ENCODE measurements at places on chromosomes 11 and 22.

GRCh38 chr11:111352935-111353710 lies 26.0 kb downstream of the POU2AF1 start:
- no peak for DNase-seq

- no peak for DNase-seq
Observed at GRCh38 chr11:44979543-44980399, 29.1 kb upstream of the TP53I11 start.

GRCh38 chr11:118921121-118921928 lies 4.4 kb downstream of the BCL9L start:
- peak; percentile 90 for DNase-seq

DNA sequence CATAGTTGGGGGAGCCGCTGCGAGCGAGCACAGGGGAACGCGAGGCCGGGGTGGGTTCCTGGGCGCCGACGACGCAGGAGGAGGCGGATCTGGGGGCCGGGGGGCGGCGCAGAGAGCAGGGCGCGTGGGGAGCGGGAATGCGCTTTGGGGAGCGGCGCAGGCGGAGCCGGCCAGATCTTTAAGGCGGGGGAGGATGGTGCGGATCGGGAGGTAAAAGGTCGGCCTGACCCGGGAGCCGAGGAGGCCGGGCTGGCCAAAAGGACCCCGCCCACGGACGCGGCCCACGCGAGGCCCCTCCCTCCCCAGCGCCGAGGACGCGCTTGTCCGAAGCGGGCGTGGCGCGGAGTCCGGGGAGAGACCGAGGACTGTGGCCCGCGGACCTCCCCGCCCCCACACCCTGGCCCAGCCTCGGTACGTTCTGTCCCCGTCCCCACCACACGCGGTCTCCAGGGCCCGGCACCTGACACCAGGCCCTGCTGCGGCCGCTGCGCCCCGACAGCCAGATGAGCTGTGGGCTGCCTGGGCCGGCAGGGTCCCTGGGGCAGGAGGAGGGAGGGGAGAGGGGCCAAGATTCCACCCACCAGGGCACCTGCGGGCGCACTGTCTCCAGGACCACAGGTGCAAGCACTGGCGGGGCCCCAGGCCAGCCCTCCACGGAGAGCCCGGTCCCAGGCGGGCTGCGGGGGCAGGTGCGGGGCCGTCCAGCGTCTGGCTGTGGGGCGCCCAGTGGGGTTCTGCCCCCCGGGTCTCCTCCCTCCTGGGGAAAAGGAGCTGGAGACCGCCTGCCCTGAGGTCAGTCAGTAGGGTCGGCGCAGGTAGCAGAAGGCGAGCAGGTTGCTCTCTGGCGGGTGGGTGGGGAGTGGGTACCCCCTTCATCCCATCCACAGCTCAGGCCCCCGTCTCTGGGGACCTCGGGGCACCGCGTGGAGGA lies 10.9 kb downstream of the PIM3 start:
- peak; percentile 51 for DNase-seq

- DNase-seq, result no peak
Observed at GRCh38 chr11:129608711-129609110, 206.9 kb upstream of the TMEM45B start.

- DNase-seq, result no peak
Observed at GRCh38 chr22:40621309-40622151, 15.0 kb downstream of the MRTFA start.

- peak; percentile 29 for DNase-seq
Observed at GRCh38 chr22:42889304-42889703, 32.2 kb upstream of the ARFGAP3 start.

DNA sequence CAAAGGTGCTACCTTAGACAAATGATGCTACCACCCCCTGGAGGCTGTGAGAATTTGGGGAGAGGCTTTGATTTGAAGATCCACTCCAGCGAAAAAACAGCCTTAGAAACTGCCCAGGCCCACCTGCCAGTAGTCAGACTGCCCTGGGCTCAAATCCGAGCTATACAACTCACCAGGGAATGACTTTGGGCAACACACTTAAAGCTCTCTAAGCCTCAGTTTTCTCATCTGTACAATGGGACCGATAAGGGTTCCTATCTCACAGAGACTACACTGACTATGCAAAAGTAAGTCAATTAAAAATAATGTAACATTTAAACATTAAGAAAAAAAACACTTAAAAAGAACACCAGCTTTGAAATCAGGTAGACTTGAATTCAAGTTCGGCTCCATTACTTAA lies 19.9 kb downstream of the VWCE start:
- no peak for DNase-seq

DNA sequence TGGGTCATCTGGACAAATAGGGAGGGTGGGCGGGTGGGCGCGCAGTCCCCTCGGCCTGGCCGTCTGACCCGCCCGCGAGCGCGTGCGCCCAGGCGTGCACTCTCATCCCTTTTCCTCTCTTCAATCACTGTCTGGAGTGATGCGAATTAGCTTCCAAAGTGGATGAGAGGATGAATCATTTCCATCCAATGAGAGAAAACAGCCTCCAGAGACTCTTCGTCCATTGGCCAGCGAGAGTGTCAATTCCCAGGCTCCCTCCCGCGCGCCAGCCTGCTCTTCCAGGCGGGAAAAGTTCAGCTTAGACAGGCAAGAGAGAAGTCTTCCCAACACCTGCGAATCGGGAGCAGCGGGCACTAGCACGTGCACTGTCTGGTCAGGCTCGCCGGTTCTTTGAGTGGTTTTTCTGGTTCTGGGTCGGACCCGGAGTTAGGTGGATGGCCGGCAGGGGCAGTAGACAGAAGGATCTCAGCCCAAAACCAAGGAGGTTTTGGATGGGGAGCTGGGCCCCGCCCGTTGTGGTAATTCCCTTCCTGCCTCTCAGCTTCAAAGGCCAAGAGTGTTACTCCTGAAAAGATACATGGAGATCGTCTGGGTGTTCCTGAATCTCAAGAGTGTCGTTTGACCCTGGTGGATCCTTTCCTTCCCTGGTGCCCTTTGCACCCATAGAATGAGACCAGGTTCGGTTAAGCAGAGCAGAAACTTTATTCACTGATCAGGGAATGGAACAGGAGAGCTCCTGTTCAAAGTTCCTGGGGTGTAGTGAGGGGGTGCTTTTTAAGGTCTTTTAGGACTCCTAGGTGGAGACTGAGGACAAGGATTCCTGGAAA lies 33.4 kb upstream of the GLYATL1 start:
- peak; percentile 90 for DNase-seq

GRCh38 chr11:44290208-44290607 lies 19.7 kb downstream of the ALX4 start:
- peak; percentile 54 for DNase-seq

- no peak for DNase-seq
Observed at GRCh38 chr11:44883277-44883676, 67.4 kb downstream of the TP53I11 start.

GRCh38 chr11:2342981-2343380 lies 34.1 kb upstream of the CD81 start:
- DNase-seq, result no peak

DNA sequence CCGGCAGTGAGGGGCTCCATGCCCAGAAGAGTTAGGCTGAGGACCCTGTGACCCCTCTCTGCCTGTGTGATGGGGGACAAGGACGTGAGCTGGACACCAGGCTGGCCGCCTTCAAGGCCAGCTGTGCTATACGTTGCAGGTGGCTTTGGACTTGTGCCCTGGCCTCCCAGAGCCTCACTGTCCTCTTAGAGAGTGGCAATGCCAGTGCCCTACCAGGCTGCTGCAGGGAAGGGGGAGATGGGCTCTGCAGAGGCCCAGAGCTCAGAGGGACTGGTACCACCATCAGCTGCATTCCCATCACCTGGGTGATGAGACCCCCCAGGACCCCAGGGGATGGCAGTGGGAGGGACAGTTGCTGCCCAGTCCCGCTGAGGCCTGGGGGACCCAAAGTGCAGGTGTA lies 90.4 kb upstream of the SHISAL1 start:
- DNase-seq, result no peak

DNA sequence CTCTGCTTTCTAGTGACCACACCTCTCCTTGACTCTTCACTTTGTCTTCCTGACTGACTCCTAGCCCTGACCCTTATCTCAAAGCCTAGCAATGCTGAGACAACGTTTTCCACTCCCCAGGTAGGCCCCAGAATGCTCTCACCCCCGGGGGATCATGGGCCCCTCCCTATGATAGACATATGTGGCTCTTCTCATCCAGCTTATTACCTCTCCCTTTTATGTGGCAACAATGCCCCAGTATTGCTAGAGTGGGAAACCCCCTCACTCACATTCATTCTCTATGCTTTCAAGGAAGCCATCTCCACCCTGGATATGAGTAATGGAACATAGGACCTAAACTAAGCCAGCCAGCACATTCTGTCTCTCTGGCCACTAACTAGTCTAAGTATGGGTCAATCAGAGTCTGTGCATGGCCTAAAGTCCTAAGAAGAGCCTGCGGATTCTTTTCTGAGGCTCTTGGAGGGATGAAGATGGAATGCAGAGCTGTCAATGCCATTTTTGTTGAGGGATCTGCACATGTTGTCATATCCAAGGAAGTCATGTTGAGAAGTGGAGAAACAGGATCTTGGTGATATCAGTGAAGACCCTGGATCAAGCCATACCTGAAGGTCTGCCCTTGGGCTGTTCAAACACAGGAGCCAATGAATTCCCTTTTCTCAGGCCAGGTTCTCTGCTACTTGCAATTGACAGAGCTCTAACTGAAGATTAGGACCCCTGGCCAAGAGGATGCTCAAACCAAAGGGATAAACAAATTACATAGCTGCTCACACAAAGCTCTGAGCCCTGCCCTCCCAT lies 79.8 kb upstream of the GRK3 start:
- DNase-seq, result no peak

DNA sequence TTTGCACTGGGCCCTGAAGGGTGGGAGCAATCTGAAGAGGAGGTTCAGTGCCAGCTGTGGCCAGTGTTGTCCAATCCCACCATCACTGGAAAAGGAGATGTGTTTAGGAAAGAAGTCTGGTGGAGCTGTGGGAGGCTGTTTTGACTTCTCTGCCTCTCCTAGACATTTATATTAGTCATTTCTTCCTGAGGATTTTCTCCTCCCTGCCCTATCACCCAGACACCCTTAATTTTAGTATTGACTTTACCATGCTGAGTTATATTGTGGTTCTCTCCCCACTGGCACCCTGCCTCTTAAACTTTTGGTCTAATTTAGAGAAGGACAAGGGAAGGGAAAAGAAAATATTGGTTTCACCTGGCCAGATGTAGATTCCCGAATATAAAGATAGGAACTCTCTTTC lies 159.1 kb downstream of the WNT11 start:
- DNase-seq, result no peak

- peak; percentile 40 for DNase-seq
Observed at GRCh38 chr11:76167590-76167989, 38.7 kb downstream of the WNT11 start.

DNA sequence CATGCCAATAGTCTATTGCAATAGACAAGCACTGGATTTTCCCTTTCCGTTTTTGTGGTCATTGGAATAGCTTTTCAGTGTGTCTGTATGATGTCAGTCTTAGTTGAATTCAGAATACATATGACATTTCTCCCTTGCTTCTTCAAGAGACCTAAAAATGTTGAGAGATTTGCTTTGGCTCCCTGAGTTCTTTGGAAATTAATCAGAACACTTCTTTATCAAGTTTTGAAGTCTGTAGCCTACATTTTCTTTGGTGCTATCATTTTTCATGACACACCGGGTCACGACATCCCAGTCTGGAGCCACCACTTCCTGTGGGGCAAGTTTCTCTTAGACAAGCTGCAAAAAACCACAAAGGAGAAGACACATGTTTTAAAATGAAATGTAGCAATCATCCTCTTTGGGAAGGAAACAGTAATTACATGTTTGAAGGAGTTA lies 847.1 kb downstream of the OPCML start:
- peak; percentile 84 for DNase-seq

DNA sequence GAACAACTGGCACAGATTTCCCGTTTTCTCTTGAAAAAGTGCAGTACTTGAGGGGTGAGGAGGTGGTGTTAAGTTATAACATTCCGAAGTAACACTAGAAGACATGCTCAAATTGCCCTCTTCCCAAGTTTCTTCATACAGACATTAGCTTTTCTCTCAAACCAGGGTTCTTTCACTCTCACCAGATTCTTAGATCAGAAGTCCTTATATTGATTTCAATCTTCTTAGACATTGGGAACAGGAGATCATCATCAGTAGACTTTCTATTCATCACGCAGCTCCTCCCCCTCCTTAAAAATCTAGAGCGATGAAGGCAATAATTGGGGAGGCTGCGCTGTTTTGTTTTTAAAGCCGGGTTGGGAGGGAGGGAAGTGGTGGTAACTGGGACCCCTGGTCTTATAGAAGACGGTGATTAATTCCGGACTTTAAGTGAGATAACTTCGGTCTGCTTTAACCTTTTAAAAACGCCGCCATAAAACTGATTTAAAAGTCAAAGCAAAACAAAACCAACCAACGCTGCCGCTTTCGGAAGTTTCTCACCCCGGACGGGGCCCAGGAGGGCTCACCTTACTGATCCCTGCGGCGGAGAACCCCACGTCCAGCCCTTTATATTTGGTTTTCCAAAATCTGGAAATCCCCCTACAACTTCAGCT lies 665 bp downstream of the USP28 start:
- peak; percentile 8 for DNase-seq

- no peak for DNase-seq
Observed at GRCh38 chr11:131301306-131301705, 69.1 kb upstream of the NTM start.

DNA sequence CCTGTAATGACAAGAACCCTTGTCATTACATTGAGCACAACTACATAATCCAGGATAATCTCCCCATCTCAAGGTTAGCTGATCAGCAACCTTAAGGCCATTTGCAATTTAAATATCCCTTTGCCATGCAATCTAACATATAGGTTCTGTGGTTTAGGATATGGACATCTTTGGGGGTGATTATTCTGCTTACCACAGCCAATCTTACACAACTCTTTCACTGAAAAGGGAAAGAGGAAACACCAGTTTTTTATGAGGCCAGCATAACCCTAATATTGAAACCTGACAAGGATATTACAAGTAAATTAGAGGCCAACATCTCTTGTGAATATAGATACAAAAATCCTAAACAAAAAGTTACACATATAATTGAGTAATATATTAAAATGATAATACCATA lies 78.5 kb downstream of the CYP2R1 start:
- DNase-seq, result no peak

Data from AG10803 (cell line).